ENCODE measurements at places on chromosomes 1 and 21. TPM values are rescaled to one million over a fixed set of nuclear protein-coding genes. Genes with fewer than 3 reads are reported as not detected.

Gene GNL2
- 53.0 TPM for total RNA-seq

Gene HAPLN2
- total RNA-seq: 0.35 TPM

Gene GJB3
- not detected for total RNA-seq

Gene CSF3R
- total RNA-seq: 82.0 TPM

Gene KCNE2
- total RNA-seq: not detected

Gene VCAM1
- 27.3 TPM for total RNA-seq

Gene ATAD3B
- total RNA-seq: 12.6 TPM

Gene OR2T35
- not detected for total RNA-seq

Gene FALEC
- total RNA-seq: not detected

Gene SLAMF1
- total RNA-seq: 0.84 TPM

Gene SPRR4
- not detected for total RNA-seq

Gene CD247
- 2.1 TPM for total RNA-seq

Gene TIE1
- 42.6 TPM for total RNA-seq

Gene CHRM3
- 0.29 TPM for total RNA-seq

Gene S100A8
- 674 TPM for total RNA-seq

Gene KRTAP13-2
- total RNA-seq: not detected

Gene HSD3B2
- total RNA-seq: not detected

Gene SLC5A9
- 1.0 TPM for total RNA-seq

Gene LAMC2
- total RNA-seq: 1.0 TPM

Gene FAM151A
- 0.84 TPM for total RNA-seq

Gene ITLN2
- total RNA-seq: not detected

Gene CACNA1S
- total RNA-seq: not detected

Gene CD101
- total RNA-seq: 1.5 TPM

Gene ATP1A2
- total RNA-seq: 31.2 TPM

Gene ZNF697
- total RNA-seq: 11.0 TPM

Gene FAM43B
- 0.87 TPM for total RNA-seq

Gene F11R
- 55.5 TPM for total RNA-seq

Gene C2CD4D
- not detected for total RNA-seq

Gene ELF3
- 1.9 TPM for total RNA-seq

Gene COL9A2
- total RNA-seq: 0.48 TPM
